NCI-H1417 (cell line): ENCODE measurements at places on chromosomes 1 and 21.

GRCh38 chr1:17686258-17686657, 68.9 kb upstream of the ACTL8 start:
- DNase-seq: no peak

DNA sequence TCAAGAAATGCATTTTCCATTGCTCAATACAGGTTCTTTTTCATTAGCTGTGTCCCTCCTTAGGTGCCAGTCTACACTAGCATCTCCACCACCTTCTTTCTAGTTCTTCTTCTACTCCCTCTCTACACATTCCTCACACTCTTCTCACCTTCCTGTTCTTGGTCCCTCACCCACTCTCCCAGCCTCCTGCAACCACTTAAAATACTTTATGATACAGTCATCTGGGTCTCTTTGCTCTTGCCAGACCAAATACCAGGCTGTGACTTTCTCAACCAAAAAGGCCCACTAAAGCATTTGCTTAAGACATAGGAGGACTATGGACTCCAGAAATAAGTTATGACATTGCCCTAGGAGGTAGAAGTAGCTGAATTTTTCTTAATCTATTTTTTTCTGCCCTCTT, 35.1 kb downstream of the PIGM start:
- DNase-seq: no peak

GRCh38 chr1:217521317-217521716, 109.6 kb downstream of the GPATCH2 start:
- no peak for DNase-seq

- DNase-seq: peak; percentile 69
Measured at GRCh38 chr1:221743416-221744208, 1.7 kb upstream of the DUSP10 start.

DNA sequence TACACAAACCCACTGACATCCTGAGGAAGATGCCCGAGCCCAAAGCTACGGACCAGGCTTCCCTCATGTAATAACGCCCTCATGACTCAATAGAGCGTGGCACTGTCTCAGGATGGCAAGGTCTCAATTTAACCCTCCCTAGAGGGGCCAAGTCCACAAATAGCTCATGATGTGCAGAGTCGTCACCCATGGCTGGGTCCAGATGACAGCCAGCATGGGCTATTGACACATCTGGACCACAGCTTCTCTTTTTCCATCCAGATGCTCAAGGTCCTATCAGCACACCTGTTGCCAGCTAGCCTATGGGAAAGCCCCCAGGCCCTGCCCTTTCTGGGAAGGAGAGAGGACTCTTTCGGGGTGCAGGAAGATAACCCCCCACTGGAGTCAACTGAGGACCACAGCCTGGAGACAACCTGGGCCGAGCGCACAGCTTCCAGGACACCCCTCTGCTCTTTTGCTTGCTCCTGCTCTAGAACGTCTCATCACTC, 2.8 kb downstream of the LAPTM5 start:
- no peak for DNase-seq

DNA sequence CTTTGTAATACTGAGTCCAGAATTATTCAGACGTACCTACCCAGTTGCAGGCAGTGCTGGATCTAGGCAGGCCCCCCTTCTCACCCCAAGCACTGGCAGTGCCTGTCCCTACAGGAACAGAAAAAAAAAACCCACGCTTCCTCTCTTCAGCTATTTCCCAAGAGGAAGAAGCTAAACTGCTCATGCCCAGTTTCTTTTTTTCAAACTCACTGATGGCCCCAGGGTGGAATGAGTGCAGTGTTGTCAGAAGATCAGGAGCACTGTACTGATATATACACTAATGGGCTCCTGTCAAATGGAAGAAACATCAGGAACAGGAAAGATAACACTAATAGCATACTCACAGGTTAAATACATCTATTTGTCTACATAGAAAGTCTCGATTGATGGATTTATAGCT, 28.2 kb upstream of the DOCK7 start:
- DNase-seq: no peak

DNA sequence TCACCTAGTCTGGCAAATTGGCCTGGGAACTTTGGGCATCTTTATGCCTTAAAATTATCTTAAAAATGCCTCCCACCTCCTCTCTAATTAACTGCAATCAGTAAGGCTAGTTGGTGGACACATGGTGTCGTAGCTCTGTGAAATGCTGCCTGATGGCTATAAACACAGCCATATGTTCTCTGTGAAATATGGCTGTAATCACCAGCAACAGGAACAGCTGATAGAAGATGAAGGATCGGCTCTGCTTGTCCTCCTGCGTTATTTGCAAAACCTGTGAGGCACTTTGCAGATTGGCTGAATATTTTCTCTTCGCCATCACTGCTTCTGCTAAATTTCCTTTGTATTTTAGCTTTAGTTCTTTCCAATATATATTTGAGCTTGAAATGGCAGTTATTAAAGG, 419.6 kb downstream of the RWDD3 start:
- no peak for DNase-seq

DNA sequence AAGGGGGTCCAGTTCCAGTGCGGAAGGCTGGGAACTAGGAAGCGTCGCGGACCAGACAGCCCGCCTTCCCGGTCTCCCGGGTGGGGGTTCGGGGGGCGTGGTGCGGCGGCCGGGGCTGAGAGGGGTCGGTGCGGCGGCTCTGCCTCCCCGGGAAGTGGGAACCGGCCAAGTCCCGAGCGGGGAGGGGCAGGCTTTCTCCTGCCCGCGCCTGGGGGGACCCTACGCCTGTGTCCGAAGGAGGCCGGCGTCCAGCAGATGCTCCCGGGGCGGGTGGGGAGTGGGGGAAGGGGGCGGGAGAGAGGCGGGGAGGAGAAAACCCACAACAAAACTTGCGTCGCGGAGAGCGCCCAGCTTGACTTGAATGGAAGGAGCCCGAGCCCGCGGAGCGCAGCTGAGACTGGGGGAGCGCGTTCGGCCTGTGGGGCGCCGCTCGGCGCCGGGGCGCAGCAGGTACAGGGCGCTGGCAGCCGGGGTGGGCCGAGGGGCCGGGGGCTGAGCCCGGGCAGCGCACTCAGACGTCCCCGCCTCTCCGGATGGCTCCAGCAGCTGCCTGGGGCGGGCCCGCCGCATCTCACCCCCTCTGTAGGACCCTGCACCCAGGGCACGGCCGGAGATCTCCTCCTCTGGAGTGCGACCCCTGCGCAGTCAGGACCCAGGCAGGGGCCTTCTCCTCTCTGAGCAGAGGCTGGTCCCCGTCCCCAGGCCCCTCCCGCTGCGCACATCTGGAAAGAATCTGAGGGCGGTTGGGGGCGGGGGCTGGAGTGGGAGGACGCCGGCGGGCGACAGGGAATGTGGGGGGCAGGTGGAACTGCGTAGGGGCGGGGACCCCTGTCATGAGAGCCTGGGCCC, at the start of gene PODN:
TSS of gene PODN (plus strand) at position 355 of the 849 bp plus-strand sequence. CDS start 7,643 bp downstream, outside the sequence.
- DNase-seq: peak; percentile 34

- DNase-seq: no peak
Measured at GRCh38 chr1:14571810-14572767, 26.4 kb upstream of the KAZN start.

DNA sequence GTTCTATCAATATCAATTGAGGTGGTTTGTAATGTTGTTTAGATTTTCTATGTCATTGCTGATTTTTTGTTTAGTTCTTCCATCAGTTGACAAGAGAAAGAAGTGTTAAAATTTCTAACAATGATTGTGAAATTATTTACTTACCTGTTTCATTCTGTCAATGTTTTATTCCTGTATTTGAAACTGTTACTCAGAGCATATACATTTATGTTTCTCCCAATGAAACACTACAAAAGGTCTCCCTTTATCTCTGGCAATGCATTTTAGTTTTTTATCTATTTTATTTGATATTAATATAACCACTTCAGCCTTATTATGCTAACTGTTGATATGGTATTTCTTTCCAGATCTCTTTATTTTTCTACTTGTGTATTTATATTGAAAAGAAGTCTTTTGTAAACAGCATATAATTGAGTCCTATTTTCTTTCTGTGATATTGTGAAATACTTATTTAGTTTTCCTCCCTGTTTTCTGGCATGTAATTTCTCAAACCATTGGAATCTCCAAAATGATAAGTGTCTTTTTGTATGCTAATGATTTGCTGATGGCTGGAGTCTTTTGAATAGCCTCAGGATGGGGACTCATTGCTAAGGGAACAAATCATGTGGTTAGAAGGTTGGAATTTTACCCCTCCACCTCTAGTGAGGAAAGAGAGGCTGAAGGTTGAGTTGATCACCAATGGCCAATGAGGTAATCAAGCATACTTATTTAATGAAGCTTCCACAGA, 122.0 kb downstream of the ADSS2 start:
- DNase-seq: no peak

- peak; percentile 68 for DNase-seq
Measured at GRCh38 chr1:156689953-156690674, 12.9 kb upstream of the NES start.

DNA sequence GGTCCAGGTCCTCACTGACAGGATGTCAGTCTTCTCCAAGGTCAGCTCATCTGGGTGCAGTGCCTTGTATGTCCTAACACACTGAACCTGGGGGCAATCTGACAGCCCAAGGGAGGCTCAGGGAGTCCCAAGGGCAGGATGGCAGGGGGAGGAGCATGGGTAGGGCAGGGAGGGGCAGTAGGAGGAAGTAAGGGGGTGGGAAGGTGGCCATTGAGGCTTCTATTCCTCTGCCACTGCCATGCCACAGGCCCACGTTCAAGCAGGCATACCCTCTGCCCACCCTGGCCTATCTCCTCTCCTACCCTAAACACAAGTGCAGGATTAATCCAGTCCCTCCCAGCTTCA, 13.3 kb downstream of the ARHGEF19 start:
- no peak for DNase-seq

GRCh38 chr1:8976896-8977450, 31.3 kb downstream of the CA6 start:
- no peak for DNase-seq

DNA sequence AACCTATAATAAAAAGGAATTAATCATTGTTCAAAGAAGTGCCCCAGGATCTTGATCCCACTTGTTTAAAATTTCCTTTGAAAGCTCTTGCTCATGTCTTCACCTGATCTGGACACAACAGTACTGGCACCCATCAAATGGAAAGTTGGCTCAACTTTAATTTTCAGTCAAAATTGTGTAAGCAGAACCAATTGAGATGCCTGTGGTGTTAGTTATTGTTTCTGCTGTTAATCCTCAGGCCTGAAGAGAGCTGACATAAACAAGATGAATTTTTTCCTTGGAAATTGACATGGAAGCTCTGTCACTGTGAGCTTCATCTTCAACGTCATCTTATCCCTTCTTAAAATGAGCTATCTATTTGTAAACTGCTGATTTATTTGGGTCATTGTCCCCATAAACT, 88.3 kb upstream of the TNFSF4 start:
- no peak for DNase-seq

DNA sequence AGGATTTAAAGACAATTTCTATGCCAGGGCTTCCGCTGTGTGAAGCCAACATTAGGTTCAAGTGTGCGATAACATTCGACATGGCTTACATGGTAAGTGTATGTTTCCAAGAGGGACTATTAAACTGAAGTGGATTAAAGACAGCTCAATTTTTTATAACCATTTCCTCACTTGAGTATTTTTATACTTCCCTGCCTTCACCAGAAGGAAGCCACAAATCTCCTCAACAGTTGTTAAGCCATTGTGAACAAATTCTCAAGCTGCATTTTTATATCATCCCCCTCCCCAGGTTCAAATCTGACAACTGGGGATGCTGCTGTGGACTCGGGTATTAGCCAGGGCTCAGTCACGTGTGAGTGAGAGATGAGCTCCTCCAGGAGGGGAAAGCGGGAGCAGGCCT, 116.3 kb downstream of the RHOU start:
- DNase-seq: no peak

GRCh38 chr21:45361033-45361997, 43.6 kb upstream of the COL18A1 start:
- DNase-seq: no peak

- DNase-seq: no peak
Measured at GRCh38 chr1:108595507-108595906, 35.6 kb downstream of the EEIG2 start.

- DNase-seq: no peak
Measured at GRCh38 chr1:191368891-191369654, 789.2 kb upstream of the RGS18 start.

GRCh38 chr1:62809788-62810187, 25.9 kb downstream of the ATG4C start:
- no peak for DNase-seq

DNA sequence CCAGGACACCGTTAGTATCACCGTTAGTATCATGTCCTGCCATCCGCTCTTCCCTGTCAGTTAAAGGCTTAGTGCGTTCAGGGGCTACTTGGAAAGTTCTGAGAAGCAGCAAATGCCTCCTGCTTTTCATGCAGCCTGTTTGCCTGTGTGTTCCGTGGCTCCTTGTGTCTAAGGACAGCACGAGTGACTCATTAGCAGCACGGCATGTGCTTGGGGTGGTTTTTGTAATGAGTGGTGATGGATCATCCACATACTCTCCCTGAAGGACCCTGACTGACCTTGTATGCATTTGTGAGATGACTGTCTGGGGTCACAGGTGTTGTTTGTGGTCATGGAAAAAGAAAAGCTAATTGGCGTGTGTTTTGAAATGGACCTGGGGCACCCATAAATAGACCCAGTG, 221.9 kb downstream of the PBX1 start:
- DNase-seq: no peak

GRCh38 chr1:32611859-32612188, 38.5 kb downstream of the ZBTB8OS start:
- no peak for DNase-seq

- DNase-seq: no peak
Measured at GRCh38 chr1:223726380-223727001, 14.2 kb downstream of the CAPN2 start.

GRCh38 chr1:55993646-55994318, 585.6 kb downstream of the PLPP3 start:
- DNase-seq: no peak

GRCh38 chr1:115854005-115854404, 13.1 kb upstream of the NHLH2 start:
- DNase-seq: no peak

DNA sequence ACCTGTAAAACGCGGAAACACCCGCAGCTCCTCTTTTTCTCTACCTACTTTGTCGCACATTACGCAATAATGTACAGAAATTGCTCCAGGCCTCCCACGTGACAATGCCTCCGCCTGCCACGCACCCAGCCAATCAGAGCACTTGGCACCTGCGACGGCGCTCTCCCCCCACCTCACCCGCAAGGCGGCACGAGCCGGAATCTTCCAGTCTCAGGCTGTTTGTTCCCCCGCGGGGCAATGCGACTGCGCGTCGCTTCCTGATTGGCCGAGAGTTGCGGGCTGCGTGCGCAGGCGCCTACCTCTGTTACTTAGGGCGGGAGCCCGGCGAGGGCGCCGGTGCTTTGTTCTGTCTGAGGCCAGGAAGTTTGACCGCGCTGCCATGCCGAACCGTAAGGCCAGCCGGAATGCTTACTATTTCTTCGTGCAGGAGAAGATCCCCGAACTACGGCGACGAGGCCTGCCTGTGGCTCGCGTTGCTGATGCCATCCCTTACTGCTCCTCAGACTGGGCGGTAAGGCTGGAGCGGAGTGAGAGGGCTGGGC, at the start of gene MAEL:
TSS of gene MAEL (plus strand) at position 307 of the 542 bp plus-strand sequence. CDS start at position 380, 73 bp downstream.
- DNase-seq: no peak

DNA sequence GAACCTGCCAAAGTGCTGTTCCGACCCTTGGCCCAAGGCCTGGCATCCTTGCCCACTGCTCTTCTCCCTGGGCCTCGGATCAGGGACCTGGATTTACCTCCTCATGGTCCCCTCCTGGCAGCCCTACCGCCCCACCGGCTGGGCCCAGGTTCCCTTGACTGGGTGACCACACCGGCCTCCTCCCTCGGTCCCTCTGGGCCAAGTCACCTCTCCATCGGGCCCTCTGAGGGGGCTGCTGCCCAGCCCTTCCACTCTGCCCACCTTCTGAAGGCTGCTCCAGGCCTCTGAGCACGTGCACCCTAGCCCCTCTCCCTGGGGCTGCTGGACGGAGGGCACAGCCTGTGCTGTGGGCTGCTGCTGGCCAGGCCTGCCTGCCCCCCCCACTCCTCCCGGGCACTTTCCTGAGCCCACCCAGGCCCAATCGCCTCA, 9.3 kb upstream of the MMEL1 start:
- DNase-seq: no peak
